ENCODE measurements at places on chromosomes 11 and 22.

GRCh38 chr11:34354782-34355181 lies 3.0 kb downstream of the ABTB2 start:
- no peak for DNase-seq

DNA sequence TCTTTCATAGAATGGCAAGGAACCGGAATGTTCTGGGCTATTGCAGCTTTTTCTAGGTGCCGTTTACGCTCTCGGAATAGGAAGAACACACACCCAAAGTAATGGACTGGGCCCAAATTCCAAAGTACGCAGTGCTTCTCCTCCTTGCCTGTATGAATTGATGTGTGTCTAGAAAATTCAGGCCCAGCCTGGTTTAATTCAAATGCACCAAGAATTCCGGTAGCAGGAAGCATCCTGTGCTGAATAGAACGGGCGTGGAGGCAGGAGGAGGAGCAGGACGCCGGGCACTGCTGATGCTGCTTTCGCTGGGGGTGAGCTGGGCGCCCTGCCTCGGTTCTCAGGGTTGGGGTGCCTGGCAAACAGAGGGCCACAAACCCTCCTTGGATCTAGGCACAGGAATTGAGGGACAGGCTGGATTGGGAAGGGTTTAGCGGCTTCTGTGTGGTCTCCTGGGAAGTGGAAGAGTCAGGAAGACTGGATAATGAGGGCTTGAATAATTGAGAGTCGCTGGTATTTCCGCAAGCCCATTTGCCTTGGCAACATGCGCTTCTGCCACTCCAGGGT lies 2.0 kb downstream of the PARVB start:
- no peak for DNase-seq

GRCh38 chr11:36450110-36450572 lies 59.9 kb downstream of the TRAF6 start:
- no peak for DNase-seq

DNA sequence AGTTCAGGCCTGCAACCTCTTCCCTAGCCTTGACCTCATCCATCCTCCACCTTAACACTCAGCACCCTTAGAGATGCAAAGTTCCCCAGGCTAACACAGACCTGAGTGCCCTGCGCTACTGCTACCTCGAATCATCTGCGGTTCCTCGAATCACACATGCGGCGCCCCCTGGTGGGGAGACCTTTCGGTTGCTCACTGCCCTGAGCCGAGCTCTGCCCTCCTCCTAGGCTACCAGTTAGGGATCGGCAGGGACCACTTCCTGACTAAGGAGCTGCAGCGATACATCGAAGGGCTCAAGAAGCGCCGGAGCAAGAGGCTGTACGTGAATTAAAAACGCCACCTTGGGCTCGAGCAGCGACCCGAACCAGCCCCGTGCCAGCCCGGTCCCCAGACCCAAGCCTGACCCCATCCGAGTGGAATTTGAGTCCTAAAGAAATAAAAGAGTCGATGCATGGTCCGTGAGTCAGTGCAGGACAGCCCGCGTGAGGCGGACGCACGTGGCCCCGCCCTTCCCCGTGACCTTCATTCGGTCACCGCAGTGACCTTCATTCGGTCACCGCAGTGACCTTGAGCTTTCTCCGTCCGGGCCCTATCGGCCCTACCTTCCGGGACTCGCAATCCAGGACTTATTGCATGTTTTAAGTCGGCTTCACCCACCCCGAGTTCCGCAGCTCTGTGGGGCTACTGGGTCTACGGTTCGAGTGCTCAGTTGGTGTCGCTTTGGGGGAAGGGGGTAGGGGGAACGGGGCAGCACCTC lies 830 bp upstream of the ESRRA start:
- DNase-seq, result peak; percentile 88

GRCh38 chr22:16967453-16968217 lies 40.4 kb downstream of the GAB4 start:
- no peak for DNase-seq

DNA sequence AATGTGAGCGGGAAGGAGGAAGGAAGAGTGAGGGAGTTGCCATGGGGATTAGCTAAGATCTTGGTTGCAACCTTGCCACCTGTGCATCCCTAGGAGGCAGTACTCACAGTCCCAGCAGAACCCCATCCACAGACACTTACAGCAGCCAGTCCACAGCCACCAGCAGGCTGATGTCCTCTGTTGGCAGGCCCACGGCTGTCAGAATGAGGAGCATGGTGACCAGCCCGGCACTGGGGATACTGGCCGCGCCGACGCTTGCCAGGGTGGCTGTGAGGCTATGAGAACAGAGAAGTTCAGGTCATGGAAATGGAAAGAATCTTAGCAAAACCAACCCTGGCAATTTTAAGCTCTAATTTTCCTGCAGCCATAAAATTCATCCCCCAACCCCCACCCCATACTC lies 138.6 kb downstream of the SLC1A2 start:
- no peak for DNase-seq

GRCh38 chr22:40757071-40757470 lies 62.1 kb downstream of the SLC25A17 start:
- no peak for DNase-seq

GRCh38 chr11:108392353-108392752 lies 75.0 kb downstream of the C11orf65 start:
- no peak for DNase-seq

DNA sequence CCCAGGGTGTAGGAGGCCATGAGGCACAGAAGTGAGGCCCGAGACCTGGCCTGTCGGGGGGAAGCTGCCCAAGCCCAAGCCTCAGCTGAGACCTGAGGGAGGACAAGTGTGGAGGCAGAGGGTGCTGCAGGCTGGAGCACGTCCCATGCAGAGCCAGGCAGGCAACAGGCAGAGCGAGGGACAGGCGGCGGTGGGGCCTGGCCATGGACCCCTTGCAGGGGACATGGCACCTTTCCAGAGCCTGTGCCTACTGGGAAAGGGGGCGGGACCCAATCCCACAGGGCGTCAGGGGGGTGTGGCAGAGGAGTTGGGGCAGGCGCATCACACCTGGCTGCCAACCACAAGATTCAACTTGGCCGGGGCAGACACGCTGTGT lies 4.3 kb downstream of the TNNI2 start:
- DNase-seq, result no peak

GRCh38 chr11:31442086-31442485 lies 67.3 kb downstream of the IMMP1L start:
- DNase-seq, result no peak

- no peak for DNase-seq
These were observed 758 bp downstream of the LDLRAD3 start for GRCh38 chr11:35944503-35945136.

DNA sequence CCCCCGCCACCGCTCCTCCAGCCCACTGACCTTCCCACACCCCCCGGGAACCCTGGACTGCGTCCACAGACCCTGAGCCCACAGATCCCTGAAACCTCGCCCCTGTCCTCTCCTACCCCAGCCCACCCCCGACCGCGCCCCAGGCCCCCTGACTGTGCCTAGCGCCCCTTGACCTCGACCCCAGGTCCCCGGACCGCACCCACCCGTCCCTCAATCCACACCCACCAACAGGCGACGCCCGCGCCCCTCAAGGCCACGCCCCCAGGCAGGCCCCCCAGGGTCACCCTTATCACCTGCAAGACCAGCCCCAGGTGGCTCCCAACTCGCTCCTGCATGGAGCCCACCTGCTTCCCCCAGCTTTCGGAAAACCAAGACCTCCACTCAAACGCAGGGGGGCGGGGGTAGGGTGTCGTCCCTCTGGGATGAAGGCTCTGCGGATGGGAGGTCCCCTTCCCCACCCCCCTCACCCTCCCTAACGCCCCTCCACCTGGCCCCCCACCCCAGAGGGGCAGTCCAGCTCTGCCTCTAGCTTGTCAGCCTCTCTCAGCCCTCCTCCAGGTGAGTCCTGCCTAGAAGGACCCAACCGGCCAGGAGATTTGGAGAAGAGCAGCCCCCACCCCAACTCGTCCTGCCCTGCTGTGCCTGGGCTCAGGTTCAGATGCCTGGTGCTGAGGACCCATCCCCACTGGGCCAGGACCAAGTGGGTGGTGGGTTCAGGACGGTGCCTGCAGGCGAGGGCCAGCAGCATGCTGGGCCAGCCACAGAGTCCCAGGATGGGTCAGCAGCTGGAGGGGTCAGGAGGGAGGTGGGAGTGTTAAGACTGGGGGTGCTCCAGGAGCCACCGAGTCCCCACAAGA lies 3.1 kb upstream of the IL17REL start:
- DNase-seq, result no peak

GRCh38 chr11:34836958-34837856 lies 79.0 kb downstream of the APIP start:
- DNase-seq, result no peak

GRCh38 chr11:101974255-101974654 lies 57.9 kb upstream of the ANGPTL5 start:
- DNase-seq, result no peak

- no peak for DNase-seq
These were observed 49.7 kb downstream of the GRIK4 start for GRCh38 chr11:120561286-120561685.

- DNase-seq, result no peak
These were observed 9.9 kb downstream of the TTLL8 start for GRCh38 chr22:50048061-50048765.

GRCh38 chr11:108703916-108704315 lies 39.0 kb downstream of the DDX10 start:
- DNase-seq, result no peak

GRCh38 chr11:117425679-117426296 lies 98.1 kb downstream of the CEP164 start:
- DNase-seq, result no peak

DNA sequence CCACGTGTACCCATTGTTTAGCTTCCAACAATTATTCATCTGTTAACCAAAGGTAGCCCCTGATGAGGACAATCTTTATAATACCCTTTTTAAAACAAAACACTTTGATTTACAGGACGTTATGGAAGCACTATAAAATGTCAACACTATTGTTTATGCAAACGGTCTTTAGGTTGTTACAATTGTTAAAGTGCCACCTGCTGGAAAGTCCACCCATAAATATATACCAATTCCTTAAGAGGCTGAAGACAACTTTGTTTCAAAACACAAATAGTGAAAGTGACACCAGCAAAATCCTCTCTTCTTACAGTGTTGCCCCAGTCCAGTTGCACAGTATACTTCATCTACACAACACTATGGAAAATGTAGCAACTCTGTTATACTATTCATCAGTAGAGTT lies 68.9 kb upstream of the SLN start:
- no peak for DNase-seq

DNA sequence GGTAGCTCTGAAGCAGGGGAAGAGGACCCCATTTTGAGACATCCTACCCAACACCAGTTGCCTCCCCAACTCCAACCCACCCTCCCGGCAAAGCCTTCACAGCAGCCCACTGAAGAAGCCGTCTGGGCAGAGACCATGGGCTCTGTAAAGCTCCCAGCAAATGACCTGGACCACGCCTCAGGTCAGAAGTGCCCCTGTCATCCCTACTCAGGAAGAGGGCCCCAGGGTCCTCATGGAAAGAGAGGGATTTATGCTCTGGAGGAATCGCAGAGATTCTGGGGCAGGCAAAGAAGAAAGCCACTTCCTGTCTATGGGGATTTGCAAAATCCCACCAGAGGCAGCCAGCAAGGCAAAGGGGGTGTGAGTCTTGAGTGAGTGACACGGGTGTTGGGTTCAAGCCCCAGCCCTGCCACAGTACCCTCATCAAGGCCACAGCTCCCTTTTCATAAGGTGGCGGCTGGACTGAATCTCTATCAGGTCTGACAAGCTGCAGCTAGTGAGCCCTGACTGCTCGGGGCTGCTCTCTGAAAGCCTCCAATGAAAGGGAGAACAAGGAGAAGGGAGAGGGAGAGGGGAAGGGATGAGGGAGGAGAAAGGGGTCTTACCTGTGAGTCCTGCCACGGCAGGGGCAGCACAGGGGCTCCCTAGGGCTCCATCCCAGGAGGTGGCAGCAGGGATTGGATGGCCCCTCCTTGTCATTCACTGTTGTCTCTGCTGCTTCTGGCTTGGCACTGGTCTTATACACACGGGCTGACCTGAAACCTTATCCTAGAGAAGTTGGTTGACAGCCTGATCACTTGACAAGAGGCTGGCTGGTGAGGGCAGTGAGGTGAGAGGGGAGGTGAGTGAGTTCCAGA lies at the start of gene UCP3:
Gene UCP3 (minus strand): TSS at position 713 of the 857 bp plus-strand sequence. CDS start 2,043 bp downstream, outside the sequence.
- no peak for DNase-seq

GRCh38 chr11:45817191-45817590 lies 12.2 kb downstream of the SLC35C1 start:
- DNase-seq, result no peak

- no peak for DNase-seq
These were observed 59.5 kb downstream of the NECTIN1 start for GRCh38 chr11:119669487-119669886.

DNA sequence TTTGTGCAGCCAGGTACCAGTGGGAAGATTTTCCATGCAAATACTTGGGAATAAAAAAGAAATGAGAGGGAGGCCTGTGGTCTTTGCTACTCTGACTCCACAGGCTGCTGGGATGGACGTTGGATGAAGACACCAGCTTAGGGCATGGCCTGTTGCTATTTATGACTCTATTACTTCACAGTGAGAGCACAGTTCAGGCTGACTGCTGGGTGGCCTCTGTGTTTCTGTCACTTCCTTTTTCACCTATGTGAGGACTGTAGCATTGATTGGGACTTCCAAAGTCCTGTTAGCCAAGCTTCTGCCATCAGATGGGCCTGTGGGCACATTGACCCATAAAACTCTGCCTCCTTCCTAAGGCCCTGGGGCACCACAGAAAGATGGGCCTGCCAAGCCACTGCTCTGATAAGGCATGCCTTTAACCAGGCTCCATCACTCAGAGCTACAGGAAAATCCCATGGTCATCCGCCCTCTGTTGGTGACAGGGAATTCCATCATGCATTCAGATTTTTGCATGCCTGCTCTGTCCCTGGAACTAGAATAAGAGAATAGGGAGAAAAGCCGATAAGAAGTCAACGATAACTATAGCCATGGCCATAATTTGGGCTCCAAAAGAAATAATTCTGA lies 64.6 kb downstream of the KCNJ1 start:
- DNase-seq, result no peak

- DNase-seq, result peak; percentile 46
These were observed 3.1 kb downstream of the ILK start for GRCh38 chr11:6606471-6607189.

DNA sequence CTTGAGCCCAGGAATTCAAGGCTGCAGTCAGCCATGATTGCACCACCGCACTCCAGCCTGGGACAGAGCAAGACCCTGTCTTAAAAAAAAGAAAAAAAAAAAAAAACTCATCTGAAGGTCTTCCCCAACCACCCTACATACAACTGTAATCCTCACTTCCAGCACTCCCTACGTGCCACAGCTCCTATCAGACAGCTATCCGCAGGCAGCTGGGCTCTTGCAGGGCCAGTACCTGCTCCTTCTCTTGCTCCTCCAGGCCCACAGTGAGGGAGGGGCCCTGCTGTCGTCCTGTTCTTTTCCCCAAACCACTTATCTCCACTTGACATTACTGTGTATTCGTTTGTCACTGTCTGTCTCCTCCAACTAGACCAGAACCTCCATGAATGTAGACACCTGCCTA lies 156.1 kb upstream of the NECTIN1 start:
- DNase-seq, result no peak

DNA sequence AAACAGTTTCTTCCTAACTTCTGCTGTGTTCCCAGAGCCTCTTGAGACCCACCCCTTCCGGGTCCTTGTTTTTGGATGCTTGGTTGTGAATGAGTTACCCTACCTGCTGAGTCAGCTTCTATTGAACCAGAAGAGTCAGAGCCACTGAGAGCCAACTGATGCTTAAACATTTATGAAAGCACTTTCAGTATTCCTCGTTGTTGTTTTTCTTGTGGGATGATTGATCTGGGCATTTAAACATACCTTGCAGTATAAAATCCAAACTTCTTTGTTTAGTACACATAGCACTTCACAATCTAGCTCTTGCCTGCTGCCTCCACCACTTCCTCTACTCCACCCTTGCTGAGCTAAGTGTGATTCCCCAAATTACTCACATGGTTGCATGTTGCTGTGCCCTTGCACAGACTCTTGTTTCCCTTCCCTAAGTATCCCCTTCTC lies 5.5 kb downstream of the PRSS23 start:
- no peak for DNase-seq

GRCh38 chr11:74447720-74448119 lies 19.6 kb downstream of the KCNE3 start:
- no peak for DNase-seq

All from cerebellum (tissue), 4 donors.